ENCODE measurements at places on chromosomes 5 and 9.

- no peak for DNase-seq
These were observed 105.3 kb downstream of the VAV2 start for GRCh38 chr9:133886563-133887501.

DNA sequence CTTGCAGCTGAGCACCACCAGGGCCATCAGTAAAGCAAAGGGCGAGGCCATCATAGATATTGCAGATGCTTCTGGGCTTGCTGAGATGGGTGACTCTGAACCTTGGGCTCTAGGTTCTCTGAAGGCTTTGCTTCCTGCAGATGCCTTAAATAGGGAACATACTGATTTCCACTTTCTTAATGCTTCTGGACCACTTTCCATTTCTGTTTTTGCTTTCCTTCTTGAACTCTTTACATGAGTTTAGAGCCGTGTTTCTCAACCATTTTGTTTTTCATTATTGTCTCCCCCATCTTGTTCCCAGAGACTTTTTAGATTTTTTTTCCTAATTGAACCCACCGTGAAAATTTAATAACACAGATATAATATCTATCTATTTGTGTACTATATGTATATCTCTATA is at the start of gene IFNA13:
TSS of gene IFNA13 (minus strand) at position 101 of the 400 bp plus-strand sequence. CDS start at position 54, 47 bp downstream.
- DNase-seq, result no peak

DNA sequence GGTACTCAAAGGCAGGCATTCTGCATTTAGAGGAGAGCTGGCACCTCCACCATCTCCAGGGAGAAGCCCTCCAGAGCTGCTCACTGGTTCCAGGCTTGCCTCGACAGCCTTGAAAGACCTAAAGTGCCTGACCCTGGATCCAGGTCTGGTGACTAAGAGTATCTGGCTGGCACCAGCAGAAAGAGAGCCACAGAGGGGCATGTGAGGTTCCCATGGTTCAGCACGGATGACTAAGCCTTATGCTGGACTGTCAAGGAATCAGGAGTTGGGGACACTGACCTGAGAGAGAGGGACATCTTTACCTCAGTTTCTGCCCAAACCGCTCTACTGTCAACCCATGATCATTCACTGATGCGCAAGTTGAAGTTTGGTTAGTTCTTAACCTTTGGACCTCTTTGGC is 3.0 kb downstream of the ACTL7A start:
- DNase-seq, result no peak

DNA sequence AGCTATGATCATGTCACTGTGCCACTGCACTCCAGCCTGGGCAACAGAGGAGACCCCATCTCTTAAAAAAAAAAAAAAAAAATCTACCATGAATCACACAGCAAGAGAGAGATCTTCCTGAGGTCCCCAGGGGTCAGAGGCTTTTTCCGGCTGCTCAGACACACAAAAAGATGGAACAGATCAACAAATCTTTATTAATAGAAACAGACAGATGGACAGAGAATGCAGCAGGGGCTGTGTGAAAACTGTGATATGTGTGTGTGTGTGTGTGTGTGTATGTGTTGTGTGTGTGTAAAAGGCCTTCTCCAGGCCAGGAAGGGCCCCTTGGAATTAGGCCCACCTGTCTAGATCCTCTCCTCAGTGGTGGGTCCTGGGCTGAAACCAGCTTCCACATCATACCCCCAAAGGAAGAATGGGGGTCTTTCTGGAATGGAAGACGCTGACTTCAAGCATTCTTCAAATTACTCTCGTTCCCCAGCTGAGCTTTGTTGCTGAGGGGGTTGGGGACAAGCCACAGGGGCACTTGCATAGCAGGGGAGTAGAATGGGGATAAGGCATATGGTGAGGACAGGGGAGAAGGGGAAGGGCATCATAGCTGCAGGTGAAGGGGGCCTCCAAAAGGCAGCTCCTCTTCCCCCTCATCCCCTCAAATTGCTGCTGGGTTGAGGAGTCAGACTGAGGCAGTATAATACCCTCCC is 2.9 kb downstream of the SIGMAR1 start:
- no peak for DNase-seq
